ENCODE measurements at places on chromosomes 2 and 18. TPM values are rescaled to one million over a fixed set of nuclear protein-coding genes. Genes with fewer than 3 reads are reported as not detected.

The RGPD8 gene
- 2.6 TPM for polyA plus RNA-seq

The GALNT14 gene
- polyA plus RNA-seq = 38.5 TPM

The CFAP65 gene
- polyA plus RNA-seq = 0.27 TPM

The MYL12A gene
- 365 TPM for polyA plus RNA-seq

The LYPD1 gene
- polyA plus RNA-seq = 67.8 TPM

The ABHD1 gene
- 0.99 TPM for polyA plus RNA-seq

The SMAD7 gene
- polyA plus RNA-seq = 79.4 TPM

The RRM2 gene
- 47.3 TPM for polyA plus RNA-seq

The GDF7 gene
- polyA plus RNA-seq = 3.2 TPM

The DGUOK gene
- 73.4 TPM for polyA plus RNA-seq

The IGFBP5 gene
- polyA plus RNA-seq = 421 TPM

The SP5 gene
- 2.7 TPM for polyA plus RNA-seq

The TRIB2 gene
- polyA plus RNA-seq = 194 TPM

The VWC2L gene
- polyA plus RNA-seq = 0.07 TPM

The SALL3 gene
- 9.5 TPM for polyA plus RNA-seq

The C2orf78 gene
- not detected for polyA plus RNA-seq

The SCTR gene
- polyA plus RNA-seq = 20.2 TPM

The CHCHD5 gene
- polyA plus RNA-seq = 27.7 TPM

The CCDC74A gene
- polyA plus RNA-seq = 19.0 TPM

The CNRIP1 gene
- 23.3 TPM for polyA plus RNA-seq

The SDC1 gene
- polyA plus RNA-seq = 32.3 TPM

The WNT6 gene
- polyA plus RNA-seq = 0.57 TPM

The CLIP4 gene
- 26.2 TPM for polyA plus RNA-seq

The SKA1 gene
- polyA plus RNA-seq = 6.0 TPM

The POTEI gene
- 0.13 TPM for polyA plus RNA-seq

The LOXHD1 gene
- 0.48 TPM for polyA plus RNA-seq

The LCT gene
- not detected for polyA plus RNA-seq

The TUBB8B gene
- 1.4 TPM for polyA plus RNA-seq

The TXNDC2 gene
- 0.10 TPM for polyA plus RNA-seq

The CD302 gene
- 16.1 TPM for polyA plus RNA-seq

The FOXD4L1 gene
- 0.20 TPM for polyA plus RNA-seq

The C2orf72 gene
- polyA plus RNA-seq = 4.0 TPM

The QPCT gene
- polyA plus RNA-seq = 14.8 TPM

Measured in left renal cortex interstitium (tissue), 4 donors.